Smooth muscle cell of trachea (primary cell): ENCODE measurements at places on chromosomes 2 and 18. TPM values are rescaled to one million over a fixed set of nuclear protein-coding genes. Genes with fewer than 3 reads are reported as not detected.

Gene PRLH
- total RNA-seq = not detected in 2 replicates

Gene PPP1R1C
- total RNA-seq = 0.33 and 2.2 TPM in 2 replicates

Gene IGFBP2
- 3.1 and 6.9 TPM in 2 replicates for total RNA-seq

Gene HOXD4
- total RNA-seq = not detected in 2 replicates

Gene MAT2A
- 200 and 279 TPM in 2 replicates for total RNA-seq

Gene RBM43
- total RNA-seq = 8.4 and 12.2 TPM in 2 replicates

Gene STON1
- total RNA-seq = 14.4 and 16.4 TPM in 2 replicates

Gene REG1B
- total RNA-seq = not detected in 2 replicates

Gene ZNF804A
- total RNA-seq = 1.9 and 2.3 TPM in 2 replicates

Gene MEP1B
- 0.17 TPM in 1 of 2 replicates, not detected in the other for total RNA-seq

Gene BCL11A
- under 0.01 and 0.15 TPM in 2 replicates for total RNA-seq

Gene AP1S3
- total RNA-seq = 2.6 and 4.4 TPM in 2 replicates

Gene MRO
- under 0.01 TPM in 1 of 2 replicates, not detected in the other for total RNA-seq

Gene ALLC
- total RNA-seq = not detected in 2 replicates

Gene ASPRV1
- 0.15 and 0.33 TPM in 2 replicates for total RNA-seq
